Stimulated activated naive CD8-positive, alpha-beta T cell treated with anti-CD3 and anti-CD28 coated beads, Interleukin-15, Interleukin-2, amounts not matched to agents 100 U/mL and 50 U/mL, for 24 hours (primary cell): ENCODE measurements at places on chromosomes 1 and 21.

DNA sequence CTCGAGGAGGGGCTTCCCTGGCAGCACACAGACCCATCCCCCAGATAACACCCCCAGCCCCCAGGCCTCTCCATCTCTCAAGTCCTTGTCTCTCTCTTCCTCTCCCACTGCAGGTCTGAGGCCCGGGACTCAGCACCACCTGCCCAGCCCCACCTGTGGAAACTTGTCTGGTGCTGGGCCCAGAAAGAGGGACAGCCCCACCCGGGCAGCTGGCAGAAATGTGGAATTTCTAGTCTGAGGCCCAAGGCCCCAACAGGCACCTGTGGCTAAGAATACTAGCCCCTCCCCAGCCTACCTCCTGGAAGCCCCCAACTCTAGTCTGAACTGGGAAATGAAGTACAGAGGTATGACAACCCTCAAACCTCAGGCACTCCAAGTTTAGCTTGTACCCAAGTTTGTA, 15.4 kb downstream of the TTC39A start:
- no peak for DNase-seq

- no peak for DNase-seq
Measured at GRCh38 chr1:91895832-91896556, 10.0 kb upstream of the TGFBR3 start.

DNA sequence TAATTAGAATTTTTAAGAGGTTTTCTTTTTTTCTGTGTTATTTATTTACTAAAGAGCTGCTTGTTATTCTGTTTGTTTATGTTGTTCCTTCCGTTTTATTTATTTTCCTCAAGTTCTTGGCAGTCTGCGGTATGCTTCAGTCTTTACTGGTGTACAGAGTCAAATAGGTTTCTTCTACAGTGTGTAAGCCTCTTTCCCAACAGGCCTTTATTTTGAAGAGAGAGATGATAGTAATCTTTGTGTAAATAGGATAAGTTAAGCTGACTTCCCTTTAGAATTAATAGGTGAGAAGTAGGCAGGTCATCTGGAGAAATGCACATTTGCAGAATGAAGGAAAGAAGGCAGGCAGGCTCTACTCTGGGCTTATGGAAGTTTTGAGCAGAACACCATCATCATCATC, 23.8 kb downstream of the MAST2 start:
- no peak for DNase-seq

DNA sequence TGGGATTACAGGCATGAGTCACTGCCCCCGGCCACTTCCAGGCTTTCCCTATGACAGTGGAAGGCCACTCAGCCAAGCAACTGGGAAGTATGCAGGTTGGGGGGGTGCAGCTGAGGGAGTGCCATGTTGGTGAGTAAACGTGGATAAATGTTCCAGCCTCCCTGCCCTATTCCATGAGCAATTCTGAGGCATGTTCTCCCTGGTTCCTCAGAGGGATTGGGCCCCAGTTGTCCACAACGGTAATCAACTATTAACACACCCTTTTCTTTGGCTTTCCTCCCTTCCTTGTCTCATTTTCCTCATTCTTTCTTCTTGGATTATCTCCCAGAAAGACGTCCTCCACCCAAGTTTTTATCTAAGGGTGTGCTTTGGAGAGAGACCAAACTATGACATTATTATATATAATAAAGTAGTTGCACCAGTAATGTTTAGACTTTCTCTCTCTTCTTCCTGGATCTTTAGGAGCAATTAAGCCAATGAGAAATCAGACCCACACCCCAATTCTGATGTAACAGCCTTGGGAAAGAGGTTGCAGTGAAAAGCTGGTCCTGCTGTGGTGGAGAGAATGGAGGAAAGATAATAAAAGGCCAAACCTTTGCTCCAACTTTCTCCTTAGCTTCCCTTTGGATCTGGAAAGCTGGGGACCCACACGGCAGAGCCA, 6.8 kb upstream of the SLAMF9 start:
- no peak for DNase-seq

- DNase-seq, result no peak
Measured at GRCh38 chr1:160362168-160362957, 4.5 kb upstream of the NHLH1 start.

DNA sequence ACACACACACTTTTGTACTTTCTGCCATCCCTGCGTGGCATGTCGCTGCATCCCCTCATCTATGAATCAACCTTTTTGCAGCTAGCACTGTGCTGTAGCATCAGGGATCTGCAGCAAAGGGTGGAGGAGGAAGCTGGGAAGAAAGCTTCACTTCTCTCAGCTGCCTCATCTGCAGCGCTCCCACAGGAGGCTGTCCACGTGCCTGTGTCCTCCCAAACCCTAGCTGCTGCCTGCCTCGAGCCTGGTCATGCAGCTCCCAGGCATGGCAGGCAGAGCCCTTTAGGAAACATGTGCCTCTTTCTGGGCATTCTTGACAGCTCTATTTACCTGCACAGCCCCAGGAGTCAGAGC, 262.1 kb upstream of the SGIP1 start:
- no peak for DNase-seq

DNA sequence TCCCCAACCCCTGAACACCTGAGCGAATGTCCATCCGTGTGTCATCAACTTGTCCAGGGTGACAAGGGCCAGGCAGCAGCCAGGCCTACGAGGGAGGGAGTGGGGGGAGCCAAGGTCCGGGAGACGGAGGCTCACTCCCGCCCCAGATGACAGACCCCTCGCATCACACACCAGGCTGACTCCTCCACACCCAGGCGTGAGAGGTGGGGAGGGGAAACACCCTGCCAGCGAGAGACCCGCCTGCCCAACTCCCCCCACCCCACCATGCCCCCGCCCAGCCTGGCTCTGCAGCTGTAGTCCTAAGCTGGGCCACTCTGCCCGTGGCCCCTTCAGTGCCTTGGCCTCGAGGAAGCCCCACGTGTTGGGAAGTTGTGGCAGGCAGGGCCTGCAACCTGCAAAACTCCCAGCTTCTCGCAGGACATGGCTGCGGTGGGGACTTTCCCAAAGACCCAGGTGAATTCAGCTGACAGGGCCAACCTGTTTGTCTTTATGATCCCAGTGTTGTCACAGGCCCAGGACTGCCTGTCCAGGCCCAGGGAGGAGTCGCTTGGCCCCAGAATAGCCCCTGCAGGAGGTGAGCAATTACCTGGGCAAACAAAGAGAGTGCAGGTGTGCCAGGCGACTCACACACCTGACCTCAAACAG, 62.9 kb downstream of the RIPK4 start:
- no peak for DNase-seq

DNA sequence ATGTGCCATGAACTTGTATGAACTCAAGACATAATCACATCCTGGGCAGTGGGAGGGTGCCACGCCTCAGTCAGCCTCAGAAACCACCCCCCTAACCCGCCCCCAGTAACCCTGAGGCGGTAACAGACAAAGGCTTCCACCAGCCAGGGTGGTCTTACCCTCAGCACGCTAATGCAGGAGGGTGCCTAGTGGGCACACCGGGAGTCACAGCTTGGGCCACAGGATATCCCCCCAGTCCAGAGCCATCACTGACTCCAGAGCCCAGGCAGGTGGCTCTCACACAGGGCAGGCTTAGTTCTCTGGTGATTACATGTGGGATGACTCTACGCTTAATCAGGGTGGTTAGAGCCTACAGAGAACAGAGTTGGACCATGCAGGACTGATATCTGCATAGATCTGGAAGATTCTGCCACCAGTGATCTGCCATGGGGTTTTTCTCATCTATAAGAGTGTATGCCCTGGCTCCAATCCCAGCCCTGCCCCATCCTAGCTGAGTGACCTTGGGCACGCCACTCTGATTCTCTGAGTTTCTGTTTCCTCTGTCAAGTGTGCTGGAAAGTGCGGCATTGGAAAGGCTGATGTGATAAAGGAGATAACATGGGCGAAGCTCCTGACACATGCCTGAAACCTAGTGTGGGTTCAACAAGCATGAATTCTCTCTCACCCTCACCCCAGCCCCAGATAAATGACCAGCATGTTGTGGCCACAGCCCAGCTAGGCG, 27.3 kb downstream of the OPTC start:
- DNase-seq, result no peak
